ENCODE measurements at places on chromosomes 13 and 19. TPM values are rescaled to one million over a fixed set of nuclear protein-coding genes. Genes with fewer than 3 reads are reported as not detected.

GRCh38 chr19:7965259-7965841 lies 21.9 kb upstream of the TIMM44 start:
- no peaks in the 10 kb centered on the region for H3K4me1 ChIP-seq
- no peak overlapping the region for H3K27ac ChIP-seq

GRCh38 chr13:49620170-49620621 lies 8.1 kb upstream of the ARL11 start:
- H3K27me3 ChIP-seq: no peaks in the 10 kb centered on the region
- peak overlapping the region; percentile 48 for H3K4me3 ChIP-seq
- no peaks in the 10 kb centered on the region for H3K4me1 ChIP-seq

DNA sequence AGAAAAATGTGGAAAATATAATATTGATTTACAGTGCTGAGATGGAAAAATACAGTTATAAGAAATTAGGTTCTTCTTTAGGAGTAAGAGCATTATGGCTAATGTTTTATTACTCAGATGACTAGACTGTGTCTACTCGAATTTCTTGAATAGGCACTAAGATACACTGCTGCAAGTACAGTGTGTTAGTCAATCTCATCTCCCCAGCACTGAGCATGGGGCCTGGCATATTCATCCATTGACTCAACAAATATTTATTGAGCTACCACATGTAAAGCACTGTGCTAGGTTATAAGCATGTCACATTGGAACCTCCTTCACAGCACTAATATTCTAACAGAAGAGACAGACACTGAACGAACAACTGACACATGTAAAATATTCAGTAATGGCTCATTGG lies 242.5 kb upstream of the GPC6 start:
- H3K27me3 ChIP-seq: no peaks in the 10 kb centered on the region
- H3K4me3 ChIP-seq: no peak overlapping the region
- no peaks in the 10 kb centered on the region for H3K36me3 ChIP-seq
- H3K4me1 ChIP-seq: no peaks in the 10 kb centered on the region
- no peak for DNase-seq
- no peak overlapping the region for H3K27ac ChIP-seq

- H3K4me1 ChIP-seq: no peaks in the 10 kb centered on the region
- H3K4me3 ChIP-seq: no peak overlapping the region
- no peak overlapping the region for H3K27ac ChIP-seq
- peaks cover 47% of the 10 kb centered on the region for H3K27me3 ChIP-seq
- no peak for DNase-seq
Observed at GRCh38 chr13:101916775-101917474, 464.4 kb downstream of the ITGBL1 start.

- H3K27ac ChIP-seq: no peak overlapping the region
- no peaks in the 10 kb centered on the region for H3K36me3 ChIP-seq
- H3K4me1 ChIP-seq: no peaks in the 10 kb centered on the region
- no peak overlapping the region for H3K4me3 ChIP-seq
- H3K27me3 ChIP-seq: no peaks in the 10 kb centered on the region
- no peak for DNase-seq
Observed at GRCh38 chr13:58343076-58343475, 711.5 kb downstream of the PCDH17 start.

GRCh38 chr19:16366433-16367260 lies 42.0 kb downstream of the KLF2 start:
- no peak overlapping the region for H3K27ac ChIP-seq
- peak; percentile 57 for DNase-seq
- H3K4me3 ChIP-seq: no peak overlapping the region
- no peaks in the 10 kb centered on the region for H3K4me1 ChIP-seq

DNA sequence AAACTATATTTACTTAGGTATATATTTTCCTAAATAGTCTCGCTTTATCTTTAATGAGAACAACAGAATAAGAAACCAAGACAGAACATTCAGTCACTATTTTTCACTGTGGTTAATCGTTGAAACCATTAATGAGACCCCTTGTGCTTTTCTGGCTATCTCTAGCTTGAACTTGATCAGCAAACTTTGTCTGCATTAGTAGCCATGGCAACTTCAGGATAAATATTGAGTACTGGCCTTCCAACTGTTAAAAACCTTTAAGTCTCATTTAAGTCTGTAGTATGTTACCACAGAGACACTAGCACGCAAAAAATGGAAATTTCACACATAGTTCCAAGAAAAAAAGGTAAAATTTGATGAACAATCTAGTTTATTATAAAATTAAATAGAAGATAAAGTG lies 946.0 kb downstream of the SLITRK5 start:
- H3K4me1 ChIP-seq: no peaks in the 10 kb centered on the region
- H3K27me3 ChIP-seq: no peaks in the 10 kb centered on the region
- H3K36me3 ChIP-seq: no peaks in the 10 kb centered on the region
- no peak overlapping the region for H3K27ac ChIP-seq

DNA sequence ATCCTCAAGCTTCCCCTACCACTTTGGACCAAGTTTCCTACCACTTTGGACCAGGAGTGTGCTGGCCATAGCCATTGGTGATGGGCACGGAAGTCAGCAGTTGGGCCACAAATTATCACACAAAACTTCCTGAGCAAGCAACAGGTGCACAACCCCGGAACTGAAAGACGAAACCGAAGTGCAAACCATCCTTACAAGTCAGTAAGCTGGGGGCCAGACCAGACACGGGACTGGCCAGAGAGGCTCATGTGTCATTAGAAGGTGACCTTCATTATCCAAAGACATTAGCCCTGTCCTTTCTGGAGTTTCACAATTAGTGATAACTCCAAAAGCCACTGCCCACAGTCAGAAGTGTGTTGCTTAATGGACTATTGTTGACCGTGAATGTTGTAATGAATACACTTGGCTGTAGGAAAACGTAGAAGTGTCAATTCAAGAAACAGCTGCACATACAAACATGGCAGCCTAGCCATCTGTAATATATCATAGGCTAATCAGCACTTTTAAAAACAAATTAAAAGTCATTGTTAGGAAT lies 244.1 kb upstream of the IRS2 start:
- no peak overlapping the region for H3K4me3 ChIP-seq
- H3K27me3 ChIP-seq: peaks cover 3% of the 10 kb centered on the region
- no peaks in the 10 kb centered on the region for H3K36me3 ChIP-seq
- H3K27ac ChIP-seq: no peak overlapping the region
- DNase-seq: no peak

DNA sequence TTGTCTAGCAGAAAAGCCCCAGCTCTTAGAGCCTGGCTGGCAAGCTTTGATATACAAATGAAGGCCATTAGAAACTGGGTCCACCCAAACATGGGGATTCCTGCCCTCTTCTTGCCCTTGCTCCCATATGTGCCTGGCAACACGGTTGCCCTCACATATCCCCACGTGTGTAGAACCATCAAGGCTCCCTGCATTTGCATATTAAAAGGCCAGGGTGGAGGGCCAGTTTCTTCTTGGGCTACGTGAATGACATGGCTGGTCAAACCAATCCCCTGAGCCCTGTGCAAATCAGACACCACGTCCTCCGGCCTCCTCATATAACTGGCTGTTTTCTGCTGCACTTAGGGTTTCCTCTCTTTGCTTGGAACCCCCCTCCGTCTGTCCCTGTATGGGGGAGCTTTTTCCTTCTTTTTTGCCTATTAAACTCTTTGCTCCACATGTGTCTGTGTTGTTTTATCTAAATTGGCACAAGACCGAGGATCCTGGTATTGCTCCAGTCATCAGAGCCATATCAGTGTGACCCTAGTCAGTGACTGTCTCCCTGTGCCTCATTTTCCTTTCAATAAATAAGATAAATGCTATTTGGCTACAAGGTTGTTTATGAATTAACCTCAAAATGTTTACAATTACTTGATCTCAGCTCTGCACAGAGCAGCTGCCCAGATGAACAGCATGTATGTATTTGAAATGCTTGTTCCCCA lies 30.3 kb upstream of the CEACAM1 start:
- H3K27me3 ChIP-seq: peaks cover 48% of the 10 kb centered on the region
- H3K36me3 ChIP-seq: no peaks in the 10 kb centered on the region
- no peak for DNase-seq
- H3K4me1 ChIP-seq: no peaks in the 10 kb centered on the region
- no peak overlapping the region for H3K4me3 ChIP-seq

GRCh38 chr13:35835989-35836388 lies 295.2 kb downstream of the DCLK1 start:
- no peak overlapping the region for H3K4me3 ChIP-seq
- no peaks in the 10 kb centered on the region for H3K27me3 ChIP-seq
- no peaks in the 10 kb centered on the region for H3K36me3 ChIP-seq
- DNase-seq: no peak

- DNase-seq: no peak
- H3K27me3 ChIP-seq: no peaks in the 10 kb centered on the region
- H3K4me3 ChIP-seq: no peak overlapping the region
- H3K4me1 ChIP-seq: no peaks in the 10 kb centered on the region
- H3K36me3 ChIP-seq: no peaks in the 10 kb centered on the region
- H3K27ac ChIP-seq: no peak overlapping the region
Observed at GRCh38 chr13:67518785-67519184, 288.6 kb upstream of the PCDH9 start.

- no peaks in the 10 kb centered on the region for H3K4me1 ChIP-seq
- no peaks in the 10 kb centered on the region for H3K27me3 ChIP-seq
- H3K36me3 ChIP-seq: no peaks in the 10 kb centered on the region
- no peak overlapping the region for H3K27ac ChIP-seq
Observed at GRCh38 chr13:22929381-22930126, 251.2 kb upstream of the SGCG start.

GRCh38 chr13:48630773-48631172 lies 23.0 kb upstream of the CYSLTR2 start:
- no peak for DNase-seq
- H3K27ac ChIP-seq: no peak overlapping the region
- peaks cover 11% of the 10 kb centered on the region for H3K4me1 ChIP-seq
- no peak overlapping the region for H3K4me3 ChIP-seq

- no peak for DNase-seq
- no peaks in the 10 kb centered on the region for H3K36me3 ChIP-seq
- no peaks in the 10 kb centered on the region for H3K4me1 ChIP-seq
- no peaks in the 10 kb centered on the region for H3K27me3 ChIP-seq
- no peak overlapping the region for H3K27ac ChIP-seq
Observed at GRCh38 chr13:59701261-59701660, 462.5 kb downstream of the DIAPH3 start.

- no peak overlapping the region for H3K4me3 ChIP-seq
- no peak for DNase-seq
- H3K36me3 ChIP-seq: no peaks in the 10 kb centered on the region
- H3K27ac ChIP-seq: no peak overlapping the region
- no peaks in the 10 kb centered on the region for H3K4me1 ChIP-seq
Observed at GRCh38 chr13:73039201-73040108, 19.4 kb upstream of the KLF5 start.

LTBP4 gene
- total RNA-seq: 16.6 TPM

ZNF816 gene
- total RNA-seq: 9.8 TPM

GRCh38 chr19:939439-939838 lies 13.6 kb downstream of the ARID3A start:
- H3K36me3 ChIP-seq: peaks cover 2% of the 10 kb centered on the region
- no peak overlapping the region for H3K4me3 ChIP-seq
- no peak overlapping the region for H3K27ac ChIP-seq
- peaks cover 12% of the 10 kb centered on the region for H3K4me1 ChIP-seq
- H3K27me3 ChIP-seq: no peaks in the 10 kb centered on the region
- no peak for DNase-seq

DNA sequence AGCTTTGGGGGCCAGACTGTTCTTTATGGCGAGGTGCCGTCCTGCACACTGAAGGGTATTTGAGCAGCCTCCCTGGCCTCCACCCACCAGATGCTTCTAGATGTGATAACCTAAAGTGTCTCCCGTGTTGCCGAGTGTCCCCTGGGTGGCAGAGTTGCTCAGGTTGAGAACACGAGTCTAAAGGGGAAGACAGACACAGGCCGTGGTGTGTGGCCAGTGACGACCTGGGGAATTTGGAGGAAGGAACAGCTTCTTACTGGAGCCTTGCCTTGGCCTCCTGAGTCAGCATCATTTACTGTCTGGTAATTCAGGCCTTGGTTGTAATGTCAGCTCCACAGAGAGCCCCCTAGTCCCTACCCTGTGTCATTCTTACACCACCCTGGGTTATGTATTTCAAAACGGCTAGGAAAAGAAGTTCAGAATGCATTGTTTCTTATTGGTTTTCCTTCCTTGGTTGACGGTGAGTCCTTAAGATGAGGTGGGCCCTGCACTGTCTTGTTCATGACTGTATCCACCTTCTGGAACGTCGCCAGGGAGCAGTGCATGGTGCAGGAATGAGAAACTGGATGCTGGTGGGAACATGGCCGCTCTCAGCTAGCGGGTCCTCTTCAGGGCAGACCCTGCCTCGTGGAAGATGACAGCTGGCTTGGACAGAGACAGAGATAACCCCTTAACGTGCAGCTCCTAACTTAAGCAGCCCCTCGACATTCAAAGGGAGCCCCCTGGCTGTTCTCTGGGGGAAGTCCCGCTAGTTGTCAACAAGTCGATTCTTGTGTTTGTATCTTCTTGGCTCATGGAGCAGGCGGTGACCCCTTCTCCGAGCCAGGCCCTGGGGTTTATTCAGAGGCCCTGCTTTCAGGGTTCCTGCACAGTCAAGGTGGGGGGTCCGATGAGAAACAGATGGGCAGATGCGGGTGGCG lies 7.2 kb downstream of the SIN3B start:
- H3K27me3 ChIP-seq: no peaks in the 10 kb centered on the region
- peaks cover 7% of the 10 kb centered on the region for H3K4me1 ChIP-seq
- H3K4me3 ChIP-seq: no peak overlapping the region
- no peak overlapping the region for H3K27ac ChIP-seq

ZNF787 gene
- total RNA-seq: 23.6 TPM

GRCh38 chr13:96223231-96223630 lies 133.3 kb downstream of the HS6ST3 start:
- H3K4me3 ChIP-seq: no peak overlapping the region
- no peaks in the 10 kb centered on the region for H3K4me1 ChIP-seq
- H3K27me3 ChIP-seq: no peaks in the 10 kb centered on the region

- peaks cover 3% of the 10 kb centered on the region for H3K4me1 ChIP-seq
- no peaks in the 10 kb centered on the region for H3K36me3 ChIP-seq
- no peak overlapping the region for H3K4me3 ChIP-seq
- DNase-seq: peak; percentile 69
Observed at GRCh38 chr13:71864986-71865873, 1.8 kb downstream of the DACH1 start.

SELENOV gene
- not detected for total RNA-seq

GRCh38 chr19:42942187-42942789 lies 5.3 kb upstream of the PSG7 start:
- H3K4me1 ChIP-seq: no peaks in the 10 kb centered on the region
- no peak overlapping the region for H3K4me3 ChIP-seq
- no peaks in the 10 kb centered on the region for H3K36me3 ChIP-seq
- DNase-seq: peak; percentile 64
- no peak overlapping the region for H3K27ac ChIP-seq

DNA sequence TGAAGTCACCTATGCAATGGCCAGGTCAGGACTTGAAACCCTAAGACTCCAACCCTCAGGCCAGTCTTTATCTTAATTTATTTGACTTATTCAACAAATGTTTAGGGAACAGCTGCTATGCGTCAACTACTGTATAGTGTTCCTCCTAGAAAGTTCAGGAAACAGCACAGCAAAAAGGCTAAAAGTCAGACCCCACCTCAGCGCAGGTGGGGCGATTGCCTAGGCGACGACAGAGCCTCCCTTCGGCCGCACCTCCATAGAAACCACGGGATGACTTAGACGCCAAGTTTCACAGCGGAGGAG lies 502 bp downstream of the VRK3 start:
- peaks cover 17% of the 10 kb centered on the region for H3K4me1 ChIP-seq
- peaks cover 4% of the 10 kb centered on the region for H3K36me3 ChIP-seq
- no peak for DNase-seq
- peak overlapping the region; percentile 94 for H3K27ac ChIP-seq
- peak overlapping the region; percentile 100 for H3K4me3 ChIP-seq

- no peaks in the 10 kb centered on the region for H3K36me3 ChIP-seq
- no peaks in the 10 kb centered on the region for H3K4me1 ChIP-seq
- no peak overlapping the region for H3K4me3 ChIP-seq
- no peak overlapping the region for H3K27ac ChIP-seq
Observed at GRCh38 chr13:112241288-112241687, 134.9 kb upstream of the SPACA7 start.

- H3K4me3 ChIP-seq: no peak overlapping the region
- DNase-seq: peak; percentile 57
- H3K27me3 ChIP-seq: no peaks in the 10 kb centered on the region
- H3K4me1 ChIP-seq: no peaks in the 10 kb centered on the region
Observed at GRCh38 chr19:23261496-23262020, 11.4 kb upstream of the ZNF724 start.
